Ovary (tissue), 10 donors: ENCODE measurements at places on chromosomes 5 and 9.

DNA sequence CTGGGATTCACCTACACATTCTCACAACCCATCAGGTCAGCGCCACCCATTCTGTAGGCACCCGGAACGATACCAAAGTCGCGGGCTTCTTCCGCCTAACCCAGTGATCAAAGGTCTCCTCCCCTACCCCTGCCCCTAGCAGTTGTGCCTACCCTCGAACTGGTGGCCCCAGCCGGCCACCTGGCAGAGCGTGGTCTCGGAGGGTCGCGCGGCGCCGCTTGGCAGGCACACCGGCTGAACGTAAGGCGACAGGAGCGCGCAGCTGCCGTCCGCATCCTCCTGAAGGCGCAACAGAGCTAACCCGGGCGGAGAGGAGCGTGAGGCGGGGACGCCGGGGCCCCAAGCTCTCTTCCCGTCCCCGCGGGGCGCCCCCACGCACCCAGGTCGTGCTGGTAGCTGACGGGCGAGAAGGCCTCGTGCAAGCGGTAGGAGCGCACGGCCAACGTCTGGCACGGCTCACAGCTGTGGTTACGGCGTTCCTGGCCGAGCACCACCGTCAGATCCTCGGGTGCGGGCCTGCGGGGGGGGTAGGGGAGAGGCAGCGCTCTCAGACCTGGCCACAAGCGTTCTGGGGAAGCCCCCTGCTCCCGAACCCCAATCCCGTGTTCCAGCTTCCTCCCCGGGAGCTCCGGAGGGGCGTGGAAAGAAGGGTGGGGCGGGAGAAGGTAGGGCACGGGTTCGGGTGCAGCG lies 2.8 kb upstream of the PFN3 start:
- peak overlapping the region; percentile 33 for H3K4me3 ChIP-seq
- H3K27me3 ChIP-seq = peaks cover 9% of the 10 kb centered on the region
- no peak for DNase-seq
- H3K27ac ChIP-seq = no peak overlapping the region
- H3K4me1 ChIP-seq = peaks cover 9% of the 10 kb centered on the region

DNA sequence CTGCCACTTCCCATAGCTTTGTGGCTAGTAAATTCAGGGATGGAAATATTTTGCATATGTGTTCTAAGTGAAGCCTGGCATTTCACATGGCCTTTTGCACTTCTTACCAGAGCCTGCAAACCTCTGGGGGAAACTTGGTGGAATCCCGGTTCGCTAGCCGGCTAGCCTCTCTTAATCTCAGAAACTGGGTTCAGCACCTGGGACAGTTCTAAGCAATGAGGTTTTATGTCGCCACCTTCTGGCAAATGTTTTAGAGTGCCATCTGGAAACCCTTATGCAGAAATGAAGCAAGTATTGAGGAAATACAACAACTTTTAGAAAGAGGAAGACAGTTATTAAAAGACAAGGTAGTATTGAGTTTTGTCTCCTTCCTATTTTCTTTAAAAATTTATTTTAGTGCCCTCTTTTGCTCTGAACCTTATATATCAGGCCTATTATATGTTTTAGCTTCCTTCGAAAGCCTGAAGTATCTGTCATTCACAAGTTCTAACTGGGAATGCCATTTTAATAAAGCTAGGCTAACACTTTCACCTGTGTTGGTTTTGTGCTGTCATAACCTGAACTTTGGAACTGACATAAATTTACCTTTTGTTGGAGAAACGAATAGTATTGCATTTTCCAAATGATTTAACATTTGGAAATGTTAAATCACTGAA lies 963 bp upstream of the HTR1A start:
- no peaks in the 10 kb centered on the region for H3K36me3 ChIP-seq
- H3K4me3 ChIP-seq = no peak overlapping the region
- no peak overlapping the region for H3K27ac ChIP-seq
- DNase-seq = peak; percentile 39
- H3K27me3 ChIP-seq = no peaks in the 10 kb centered on the region

DNA sequence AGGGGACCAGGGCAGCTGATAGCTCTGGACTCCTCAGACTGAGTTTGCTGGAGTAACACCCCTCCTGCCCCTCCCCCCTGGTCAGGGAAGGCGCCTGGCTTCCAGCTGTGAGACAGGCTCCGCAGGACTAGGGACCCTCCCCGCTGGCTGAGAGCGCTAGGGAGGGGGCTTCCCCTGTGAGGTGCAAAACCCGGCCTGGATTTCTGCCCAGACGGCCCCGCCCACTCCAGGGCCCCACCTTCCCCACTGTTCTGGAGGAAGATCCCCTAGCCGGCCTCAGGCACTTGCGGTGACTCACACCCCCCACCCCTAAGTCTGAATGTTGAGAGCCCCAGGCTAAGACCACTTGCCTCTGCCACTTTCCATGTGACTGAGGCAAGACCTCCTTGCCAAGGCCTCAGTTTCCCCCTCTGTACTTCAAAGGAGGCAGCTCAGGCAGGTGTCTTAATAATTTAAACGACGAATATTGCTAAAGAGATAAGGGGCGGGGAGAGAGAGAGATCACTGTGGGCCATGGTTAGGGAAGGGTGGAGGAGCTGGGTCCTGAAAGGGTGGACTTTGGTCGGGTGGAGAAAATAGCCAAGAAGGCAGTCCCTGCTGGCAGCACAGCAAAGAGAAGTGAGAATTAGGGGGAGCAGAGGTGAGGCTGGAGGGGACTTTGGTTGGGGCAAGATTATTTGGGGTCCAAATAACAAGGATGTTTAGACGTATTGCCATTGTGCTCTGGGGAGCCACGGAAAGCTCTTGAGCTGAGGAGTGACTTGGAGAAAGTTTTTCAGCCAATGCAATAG lies 1.0 kb upstream of the DAB2IP start:
- H3K4me3 ChIP-seq = no peak overlapping the region
- DNase-seq = peak; percentile 85
- no peaks in the 10 kb centered on the region for H3K36me3 ChIP-seq
- H3K27ac ChIP-seq = no peak overlapping the region
- no peaks in the 10 kb centered on the region for H3K27me3 ChIP-seq

DNA sequence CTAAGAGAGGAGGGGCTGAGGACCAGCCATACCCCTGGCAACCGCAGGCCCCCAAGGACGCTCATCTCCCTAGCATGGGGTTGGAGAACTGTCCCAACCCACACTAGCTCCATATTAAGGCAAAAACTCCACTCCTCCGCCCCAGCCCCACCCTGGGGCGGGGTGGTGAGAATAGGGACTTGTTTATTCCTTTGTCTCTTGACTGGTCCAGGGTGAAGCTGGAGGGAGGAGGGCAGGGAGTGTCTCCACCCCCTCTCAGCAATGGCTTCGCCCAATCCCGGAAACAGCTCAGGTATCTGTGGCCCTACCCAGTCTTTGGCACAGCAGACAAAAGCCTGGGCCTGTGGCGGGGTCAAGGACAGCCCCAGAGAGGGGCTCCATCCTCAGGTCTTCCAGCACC lies 16.9 kb downstream of the PRRX2 start:
- no peak for DNase-seq
- no peak overlapping the region for H3K27ac ChIP-seq
- no peak overlapping the region for H3K4me3 ChIP-seq

DNA sequence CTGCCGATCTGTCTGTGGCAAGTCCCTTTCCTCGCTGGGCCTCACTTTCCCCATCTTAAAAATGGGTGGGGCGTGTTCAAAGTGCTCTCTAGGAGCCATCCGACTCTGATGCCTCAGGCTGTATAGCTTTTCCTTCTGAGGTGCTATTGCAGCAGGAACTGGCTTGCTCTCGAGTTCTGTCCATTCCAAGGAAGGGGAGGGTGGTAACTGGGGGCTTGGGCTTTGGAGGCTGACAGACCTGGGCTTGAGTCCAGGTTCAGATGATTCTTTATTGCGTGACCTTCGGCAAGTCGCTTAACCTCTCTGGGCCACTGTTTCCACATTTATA lies 139.5 kb downstream of the RGS3 start:
- H3K27ac ChIP-seq = no peak overlapping the region
- no peaks in the 10 kb centered on the region for H3K27me3 ChIP-seq
- no peaks in the 10 kb centered on the region for H3K36me3 ChIP-seq
- H3K4me1 ChIP-seq = peaks cover 14% of the 10 kb centered on the region
- no peak for DNase-seq
- no peak overlapping the region for H3K4me3 ChIP-seq

DNA sequence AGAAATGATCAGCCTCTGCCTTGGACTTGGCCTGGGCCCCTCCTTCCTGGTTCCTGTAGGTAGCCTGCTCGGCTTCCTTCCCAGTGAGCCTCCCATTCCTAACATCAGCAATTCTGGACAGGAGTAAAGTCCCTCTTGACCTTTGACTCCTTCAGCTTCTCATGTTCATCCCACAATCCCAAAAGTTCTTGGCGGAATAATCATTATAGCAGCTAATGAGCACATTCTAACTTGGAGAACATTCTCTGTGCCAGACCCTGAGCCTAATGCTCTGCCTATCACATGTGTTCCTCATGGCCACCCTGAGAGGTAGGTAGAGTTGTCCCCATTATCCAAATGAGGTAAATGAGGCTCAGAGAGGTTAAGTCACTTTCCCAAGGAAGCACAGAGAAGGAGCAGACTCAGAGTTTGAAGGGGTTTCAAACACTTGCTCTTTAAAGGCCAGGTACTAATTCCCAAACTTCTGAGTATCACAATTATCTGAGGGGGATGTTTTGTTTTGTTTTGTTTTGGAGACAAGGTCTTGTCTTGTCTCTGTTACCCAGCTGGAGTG lies 21.2 kb downstream of the SWI5 start:
- no peaks in the 10 kb centered on the region for H3K27me3 ChIP-seq
- H3K4me1 ChIP-seq = no peaks in the 10 kb centered on the region
- no peak overlapping the region for H3K27ac ChIP-seq
- no peaks in the 10 kb centered on the region for H3K36me3 ChIP-seq
- H3K4me3 ChIP-seq = no peak overlapping the region
